GM04503 (cell line): ENCODE measurements at places on chromosomes 13 and 19.

DNA sequence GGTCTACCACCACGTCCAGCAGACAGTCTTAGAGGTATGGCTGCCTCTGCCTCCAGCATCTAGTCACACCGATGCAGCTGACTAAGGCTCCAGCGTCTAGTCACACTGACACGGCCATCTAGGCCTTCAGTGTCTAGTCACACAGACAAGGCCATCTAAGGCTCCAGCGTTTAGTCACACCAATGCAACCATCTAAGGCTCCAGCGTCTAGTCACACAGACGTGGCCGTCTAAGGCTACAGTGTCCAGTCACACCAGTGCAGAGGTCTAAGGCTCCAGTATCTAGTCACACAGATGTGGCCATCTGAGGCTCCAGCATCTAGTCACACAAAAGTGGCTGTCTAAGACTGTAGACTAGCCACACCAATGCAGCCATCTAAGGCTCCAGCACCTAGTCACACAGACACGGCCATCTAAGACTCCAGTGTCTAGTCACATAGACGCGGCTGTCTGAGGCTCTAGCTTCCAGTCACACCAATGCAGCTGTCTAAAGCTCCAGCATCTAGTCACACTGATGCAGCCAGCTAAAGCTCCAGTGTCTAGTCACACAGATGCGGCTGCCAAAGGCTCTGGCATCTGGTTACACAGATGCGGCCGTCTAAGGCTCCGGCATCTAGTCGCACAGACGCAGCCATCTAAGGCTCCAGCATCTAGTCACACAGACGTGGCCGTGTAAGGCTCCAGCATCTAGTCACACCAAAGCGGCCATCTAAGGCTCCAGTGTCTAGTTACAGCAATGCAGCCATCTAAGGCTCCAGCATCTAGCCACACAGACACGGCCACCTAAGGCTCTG, 55.1 kb downstream of the KLF2 start:
- DNase-seq, result no peak

DNA sequence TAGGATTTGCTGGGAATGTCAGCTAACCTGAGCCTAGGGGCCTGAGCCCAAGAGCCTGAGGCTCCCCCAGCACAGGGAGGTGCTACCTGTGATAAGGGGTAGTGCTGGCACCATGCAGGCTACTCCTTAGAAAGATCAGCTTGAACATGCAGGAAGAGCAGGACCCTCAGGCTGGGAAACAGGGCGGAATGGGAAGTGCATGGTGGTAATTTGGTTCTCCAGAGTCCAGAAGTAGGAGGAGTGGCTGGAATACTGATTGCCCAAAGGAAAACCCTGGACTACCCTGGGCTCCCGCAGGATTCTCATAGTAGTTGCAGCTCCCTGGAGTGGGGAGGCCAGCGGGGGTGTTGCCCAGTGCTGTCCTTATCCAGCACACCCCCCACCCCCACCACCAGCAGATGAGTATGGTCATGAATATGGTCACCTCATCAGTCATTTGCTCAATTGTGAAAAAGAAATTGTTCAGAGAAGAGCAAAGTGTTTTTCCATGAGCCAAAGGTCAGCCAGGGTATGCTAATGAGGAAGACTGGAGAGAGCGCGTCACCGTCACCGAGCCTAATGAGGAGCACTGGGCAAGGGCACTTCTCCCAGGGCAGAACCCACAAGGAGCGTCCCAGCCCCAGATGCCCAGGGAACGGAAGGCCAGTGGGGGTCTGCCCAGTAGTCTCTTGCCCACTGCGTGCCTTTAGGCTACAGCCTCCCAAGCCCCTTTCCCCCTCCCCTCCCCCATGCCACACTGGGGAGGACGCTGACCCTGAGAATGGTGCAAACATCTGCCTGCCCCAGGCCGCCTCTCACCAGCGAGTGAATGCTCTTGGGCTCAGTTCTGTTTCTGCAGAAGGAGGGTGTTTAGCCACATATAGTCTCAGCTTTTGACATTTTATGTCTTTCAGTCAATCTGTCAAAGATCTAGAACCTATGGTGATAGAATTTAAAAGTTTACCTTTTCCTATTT, 5.3 kb downstream of the SLC25A15 start:
- DNase-seq, result no peak

GRCh38 chr13:59392328-59392727, 771.4 kb downstream of the DIAPH3 start:
- no peak for DNase-seq

GRCh38 chr19:55212447-55212846, 3.1 kb upstream of the PTPRH start:
- DNase-seq, result no peak

DNA sequence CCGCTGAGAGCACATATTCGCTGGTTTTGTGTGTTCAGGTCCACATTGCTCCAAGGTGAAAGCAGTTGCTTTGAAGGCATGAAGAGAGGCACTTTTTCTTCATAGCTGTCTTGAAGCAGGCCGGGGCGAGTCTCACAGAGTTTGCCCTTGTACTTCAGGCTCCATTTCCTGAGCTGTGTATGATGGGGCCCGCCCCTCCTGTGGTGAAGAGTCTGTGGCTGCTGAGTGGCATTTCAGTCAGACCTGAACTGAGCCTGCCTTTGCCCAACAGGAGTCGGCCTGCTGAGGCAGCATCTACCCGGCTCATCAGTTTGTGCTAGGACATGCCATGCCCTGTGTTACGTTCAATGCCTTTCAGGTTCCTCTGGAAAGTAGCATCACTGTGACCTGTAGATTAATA, 44.4 kb upstream of the C1QTNF9 start:
- no peak for DNase-seq

- DNase-seq, result no peak
Measured at GRCh38 chr19:33467851-33468250, 53.7 kb downstream of the PEPD start.

- DNase-seq, result no peak
Measured at GRCh38 chr19:35166100-35167063, 11.8 kb downstream of the FXYD5 start.

GRCh38 chr13:45446181-45446580, 18.6 kb upstream of the COG3 start:
- peak; percentile 44 for DNase-seq

- DNase-seq, result no peak
Measured at GRCh38 chr13:44116562-44117332, 237.0 kb downstream of the LACC1 start.

- no peak for DNase-seq
Measured at GRCh38 chr13:109346060-109346459, 440.3 kb downstream of the IRS2 start.

GRCh38 chr13:112324116-112324515, 52.0 kb upstream of the SPACA7 start:
- DNase-seq, result no peak
